ENCODE measurements at places on chromosomes 2 and 18. TPM values are rescaled to one million over a fixed set of nuclear protein-coding genes. Genes with fewer than 3 reads are reported as not detected.

The CAPN14 gene
- total RNA-seq = not detected

The LRRC30 gene
- not detected for total RNA-seq

The TMEM198 gene
- not detected for total RNA-seq

The RBM44 gene
- under 0.01 TPM for total RNA-seq

The MAPK4 gene
- total RNA-seq = 3.1 TPM

- H3K36me3 ChIP-seq = no peaks in the 10 kb centered on the region
- H3K27ac ChIP-seq = no peak overlapping the region
- DNase-seq = peak; percentile 78
Measured at GRCh38 chr2:197378494-197379307, 56.1 kb downstream of the SF3B1 start.

- DNase-seq = no peak
- H3K36me3 ChIP-seq = no peaks in the 10 kb centered on the region
- no peak overlapping the region for H3K4me3 ChIP-seq
- H3K4me1 ChIP-seq = no peaks in the 10 kb centered on the region
- no peaks in the 10 kb centered on the region for H3K27me3 ChIP-seq
Measured at GRCh38 chr2:172415157-172415864, 12.1 kb upstream of the ITGA6 start.

- DNase-seq = peak; percentile 65
- H3K4me1 ChIP-seq = peaks cover 82% of the 10 kb centered on the region
- peak overlapping the region; percentile 78 for H3K4me3 ChIP-seq
- H3K27me3 ChIP-seq = no peaks in the 10 kb centered on the region
- no peaks in the 10 kb centered on the region for H3K36me3 ChIP-seq
- peak overlapping the region; percentile 96 for H3K27ac ChIP-seq
Measured at GRCh38 chr2:226796840-226797288, 2.8 kb downstream of the IRS1 start.

GRCh38 chr18:67310826-67311225, 205.7 kb downstream of the DSEL start:
- H3K4me3 ChIP-seq = no peak overlapping the region
- H3K27me3 ChIP-seq = no peaks in the 10 kb centered on the region
- H3K36me3 ChIP-seq = no peaks in the 10 kb centered on the region
- no peaks in the 10 kb centered on the region for H3K4me1 ChIP-seq

GRCh38 chr2:24826773-24827145, 33.5 kb downstream of the CENPO start:
- peaks cover 12% of the 10 kb centered on the region for H3K4me1 ChIP-seq
- DNase-seq = no peak
- peaks cover 47% of the 10 kb centered on the region for H3K36me3 ChIP-seq
- H3K27ac ChIP-seq = no peak overlapping the region

- H3K27ac ChIP-seq = no peak overlapping the region
- H3K27me3 ChIP-seq = no peaks in the 10 kb centered on the region
- H3K4me3 ChIP-seq = no peak overlapping the region
- peaks cover 28% of the 10 kb centered on the region for H3K36me3 ChIP-seq
Measured at GRCh38 chr18:26327062-26327461, 100.8 kb downstream of the TAF4B start.

DNA sequence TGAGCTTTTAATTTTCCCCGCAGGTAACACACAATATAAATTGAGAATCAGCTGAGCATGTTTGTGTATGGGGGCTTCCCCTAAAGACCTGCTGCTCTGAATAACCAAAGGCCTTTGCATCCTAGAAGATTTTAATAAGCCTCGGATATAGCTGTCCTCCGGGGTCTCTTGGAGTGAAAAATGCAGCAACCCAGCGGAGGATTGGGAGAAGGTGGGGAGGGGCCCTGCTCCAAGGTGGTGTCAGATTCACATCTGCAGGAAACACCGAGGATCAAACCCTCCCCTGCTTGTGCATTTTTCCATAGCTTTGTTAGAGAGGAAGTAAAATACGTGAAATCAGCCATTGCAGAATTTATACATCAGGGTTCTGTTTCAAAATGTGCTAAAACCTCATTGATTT, 63.0 kb upstream of the OTOF start:
- H3K27me3 ChIP-seq = no peaks in the 10 kb centered on the region
- no peak overlapping the region for H3K27ac ChIP-seq
- no peaks in the 10 kb centered on the region for H3K36me3 ChIP-seq
- H3K4me1 ChIP-seq = no peaks in the 10 kb centered on the region
- H3K4me3 ChIP-seq = no peak overlapping the region

GRCh38 chr2:153971250-153971649, 99.5 kb downstream of the GALNT13 start:
- DNase-seq = no peak
- no peaks in the 10 kb centered on the region for H3K27me3 ChIP-seq
- no peak overlapping the region for H3K27ac ChIP-seq
- H3K36me3 ChIP-seq = no peaks in the 10 kb centered on the region
- H3K4me3 ChIP-seq = no peak overlapping the region

DNA sequence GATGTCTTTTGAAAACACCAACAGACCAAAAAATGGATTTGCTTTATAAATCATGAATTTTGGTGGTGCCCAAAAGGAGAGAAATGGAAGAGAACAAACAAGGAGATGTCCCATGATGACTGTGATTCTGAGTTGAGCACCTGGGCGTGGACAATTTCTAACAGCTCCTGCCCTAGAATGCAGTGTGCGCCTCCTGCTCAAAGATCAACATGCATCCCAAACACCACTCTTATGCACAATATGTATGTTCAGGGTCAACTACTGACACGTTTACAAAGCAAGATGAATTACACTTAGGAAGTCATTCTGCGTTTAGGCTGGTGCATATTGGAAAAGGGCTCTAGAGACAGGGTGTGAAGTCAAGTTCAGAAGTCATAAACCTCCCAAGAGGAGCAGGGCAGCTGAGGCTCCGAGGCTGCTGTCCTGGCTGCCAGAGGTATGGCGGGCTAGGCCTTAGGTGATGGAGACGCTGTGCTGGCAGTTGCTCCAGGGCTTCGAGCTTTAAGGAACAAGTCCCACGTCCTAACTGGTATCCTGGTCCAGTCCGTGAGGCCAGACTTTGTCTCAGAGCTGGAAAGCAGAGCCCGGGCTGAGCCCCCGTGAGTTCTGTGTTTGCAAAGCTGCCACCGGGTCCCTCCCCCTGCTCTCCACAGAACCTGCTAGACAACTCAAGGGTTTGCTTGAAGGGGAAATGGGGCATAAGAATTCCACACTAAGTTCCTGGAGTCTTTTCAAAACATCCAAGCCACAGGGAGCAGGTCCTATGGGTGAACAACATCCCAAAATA, 74.0 kb downstream of the ZNF516 start:
- H3K4me3 ChIP-seq = no peak overlapping the region
- H3K36me3 ChIP-seq = no peaks in the 10 kb centered on the region
- H3K4me1 ChIP-seq = peaks cover 43% of the 10 kb centered on the region
- no peak overlapping the region for H3K27ac ChIP-seq

DNA sequence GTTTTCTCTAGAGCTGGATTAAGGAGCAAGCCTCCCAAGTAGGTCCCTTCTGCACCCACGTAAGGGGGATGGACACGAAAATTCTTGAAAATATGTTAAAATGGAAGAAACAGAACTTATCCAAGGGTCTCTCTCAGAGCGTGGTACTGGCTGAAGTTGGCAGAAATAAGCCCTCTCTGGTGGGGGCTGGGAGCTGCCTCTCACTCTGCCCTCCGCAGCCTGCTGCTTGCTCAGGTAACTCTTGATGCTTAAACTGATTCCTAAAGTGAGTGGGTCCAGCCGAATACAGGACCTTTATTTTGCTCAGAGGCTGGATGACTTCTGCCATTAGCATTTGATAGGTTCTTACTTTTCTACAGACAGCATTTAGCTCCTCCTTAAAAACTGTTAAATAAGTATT, 78.1 kb downstream of the SPHKAP start:
- no peaks in the 10 kb centered on the region for H3K27me3 ChIP-seq
- H3K27ac ChIP-seq = no peak overlapping the region
- no peak for DNase-seq
- H3K4me1 ChIP-seq = no peaks in the 10 kb centered on the region
- no peaks in the 10 kb centered on the region for H3K36me3 ChIP-seq

DNA sequence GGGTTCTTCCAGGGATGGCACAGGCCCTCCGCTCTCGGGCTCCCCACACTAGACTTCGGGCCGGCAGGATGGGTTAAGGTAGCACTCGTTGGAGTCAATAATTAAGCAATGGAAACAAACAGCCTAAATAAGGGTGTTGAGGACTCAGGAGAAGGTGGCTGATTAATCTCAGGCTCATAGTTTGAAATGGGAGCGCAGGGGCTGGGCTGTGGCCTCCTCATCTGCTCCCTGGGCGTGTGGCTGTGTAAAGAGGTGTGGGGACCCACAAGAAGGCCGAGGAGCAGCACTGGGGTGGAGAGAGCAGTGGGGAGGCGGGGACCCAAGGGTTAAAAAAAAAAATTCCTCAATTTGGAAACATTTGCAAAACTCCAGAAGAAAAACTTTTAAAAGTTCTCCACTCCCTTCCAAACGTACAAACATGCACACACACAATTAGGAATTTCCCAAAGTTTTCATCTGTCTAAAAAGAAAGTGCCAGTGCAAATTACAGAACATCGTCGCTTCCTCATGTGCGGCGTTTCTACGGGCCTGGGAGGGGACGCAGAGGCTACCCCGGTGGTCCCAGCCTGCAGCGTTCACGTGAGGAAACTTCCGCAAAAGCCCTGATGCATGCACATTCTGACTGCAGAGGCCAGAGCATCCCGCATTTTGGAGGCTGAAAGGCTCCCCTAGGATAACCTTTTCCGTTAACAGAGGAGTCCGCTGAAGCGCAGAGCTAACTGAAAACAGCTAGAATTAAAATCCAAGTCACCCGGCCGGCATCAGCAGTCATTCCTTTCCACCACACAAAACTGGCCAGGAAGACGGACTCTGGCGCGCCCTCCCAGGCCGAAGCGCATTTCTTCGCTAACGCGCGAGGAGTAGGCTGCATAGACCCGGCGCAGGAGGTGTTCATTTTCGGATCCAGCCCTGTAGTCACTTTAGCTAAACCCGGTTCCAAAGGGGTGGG, 1.0 kb upstream of the TUBB6 start:
- peak overlapping the region; percentile 81 for H3K4me3 ChIP-seq
- peaks cover 16% of the 10 kb centered on the region for H3K36me3 ChIP-seq
- no peaks in the 10 kb centered on the region for H3K27me3 ChIP-seq

GRCh38 chr18:24051031-24051947, 36.7 kb downstream of the TTC39C start:
- H3K27me3 ChIP-seq = no peaks in the 10 kb centered on the region
- H3K36me3 ChIP-seq = no peaks in the 10 kb centered on the region
- no peak overlapping the region for H3K27ac ChIP-seq

DNA sequence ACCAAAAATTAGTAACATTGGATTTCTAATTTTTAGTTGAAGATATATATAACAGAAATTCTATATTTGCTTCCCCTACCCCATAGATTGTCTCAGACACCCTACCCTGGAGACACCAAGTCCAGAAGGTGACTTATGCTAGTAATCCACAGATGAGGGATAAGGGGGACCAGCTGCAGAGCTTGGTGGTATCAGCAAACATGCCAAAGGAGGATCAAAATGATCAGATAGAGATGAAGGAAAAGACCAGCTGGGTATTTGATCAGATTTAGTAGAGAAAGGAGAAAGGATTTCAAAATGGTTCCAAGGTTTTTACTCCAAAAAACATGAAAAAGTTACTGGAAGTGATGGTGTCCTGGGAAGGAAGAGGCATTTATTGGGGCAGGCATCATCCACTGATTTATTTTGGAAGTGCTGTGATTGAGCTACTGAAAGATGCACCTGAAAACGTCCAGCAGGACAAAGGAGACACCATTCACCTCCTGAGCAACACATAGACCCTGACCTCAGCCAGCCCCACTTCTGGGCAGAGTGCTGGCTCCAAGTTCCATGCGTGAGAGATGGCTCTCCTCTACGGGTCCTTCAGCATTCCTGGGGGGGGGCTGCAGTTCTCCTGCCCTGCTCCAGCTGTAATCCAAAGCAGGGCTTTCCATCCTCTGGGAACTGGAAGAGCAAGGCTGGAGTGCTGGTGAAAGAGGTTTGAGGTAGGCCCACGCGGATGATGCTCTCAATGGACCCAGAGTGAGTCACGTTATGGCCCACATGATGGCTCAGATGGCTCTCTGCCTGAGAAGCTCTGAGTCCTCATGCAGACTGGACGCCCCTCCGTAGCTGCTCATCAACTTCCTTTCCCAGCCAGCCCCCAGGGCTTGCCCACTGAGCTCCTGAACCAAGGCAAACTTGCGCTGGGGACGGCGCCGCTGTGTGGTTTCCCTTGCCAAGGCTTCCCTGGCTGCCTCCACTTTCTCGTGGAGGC, 3.7 kb upstream of the LRRFIP1 start:
- no peak overlapping the region for H3K4me3 ChIP-seq
- no peak for DNase-seq
- no peak overlapping the region for H3K27ac ChIP-seq
- H3K36me3 ChIP-seq = no peaks in the 10 kb centered on the region

DNA sequence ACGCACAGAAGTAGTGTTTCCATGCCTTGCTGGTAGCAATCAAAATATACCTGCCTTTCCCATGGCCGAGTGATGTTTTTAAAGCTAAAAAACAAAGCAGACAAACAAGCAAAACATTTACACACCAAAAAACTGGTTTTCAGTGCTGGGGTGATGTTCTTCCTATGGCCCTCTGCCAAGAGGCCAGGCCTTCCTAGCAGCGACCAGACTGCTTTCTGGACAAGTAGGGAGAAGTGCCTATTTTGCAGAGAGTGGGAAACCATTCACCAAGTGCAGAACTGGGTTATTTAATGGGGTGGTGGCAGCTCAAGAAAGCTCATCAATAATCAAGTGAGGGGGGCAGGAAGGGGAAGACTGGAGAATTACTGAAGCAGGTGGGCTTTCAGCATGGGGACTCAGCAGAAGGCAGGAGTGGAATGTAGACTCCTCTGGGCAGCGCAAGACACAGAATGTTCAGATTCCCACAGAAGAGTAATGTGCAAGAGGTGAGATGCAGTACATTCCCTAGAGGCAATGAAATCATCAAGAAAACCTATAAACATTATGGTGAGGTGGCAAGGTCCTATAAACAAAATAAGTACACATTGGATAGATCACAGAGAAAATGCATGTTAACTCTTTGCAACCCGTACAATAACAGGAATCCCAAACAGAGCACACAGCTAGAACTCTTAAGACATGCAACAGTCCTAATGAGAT, 44.0 kb downstream of the CPO start:
- H3K4me1 ChIP-seq = peaks cover 23% of the 10 kb centered on the region
- no peaks in the 10 kb centered on the region for H3K27me3 ChIP-seq

GRCh38 chr2:19503406-19503805, 145.0 kb upstream of the OSR1 start:
- DNase-seq = no peak
- H3K27me3 ChIP-seq = no peaks in the 10 kb centered on the region
- H3K4me3 ChIP-seq = no peak overlapping the region
- no peaks in the 10 kb centered on the region for H3K36me3 ChIP-seq

DNA sequence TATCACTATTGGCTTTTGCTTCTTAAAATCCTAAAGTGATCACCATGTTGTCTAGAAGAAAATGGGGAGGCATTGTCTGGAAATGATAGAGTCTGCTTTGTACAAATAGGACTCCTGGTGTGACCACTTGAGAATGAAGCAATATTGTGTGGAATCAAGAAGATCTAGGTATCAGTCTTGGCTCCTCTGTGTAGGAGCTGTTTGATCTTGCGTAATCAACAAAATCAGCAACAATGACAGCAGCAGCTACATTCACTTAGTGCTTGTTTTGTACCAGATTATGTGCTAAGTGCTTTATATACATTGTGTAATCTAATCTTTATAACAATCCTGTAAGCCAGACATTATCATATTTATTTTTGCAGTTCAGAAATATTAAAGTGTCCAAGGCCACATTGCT, 17.8 kb downstream of the NCOA1 start:
- no peaks in the 10 kb centered on the region for H3K36me3 ChIP-seq
- peaks cover 67% of the 10 kb centered on the region for H3K4me1 ChIP-seq
- no peak overlapping the region for H3K4me3 ChIP-seq
- DNase-seq = no peak
- H3K27me3 ChIP-seq = no peaks in the 10 kb centered on the region

Data from stomach (tissue), 19 donors.